ENCODE measurements at places on chromosomes 11 and 22. TPM values are rescaled to one million over a fixed set of nuclear protein-coding genes. Genes with fewer than 3 reads are reported as not detected.

- DNase-seq, result no peak
These were observed 40.3 kb upstream of the GRAMD4 start for GRCh38 chr22:46579751-46580449.

DNA sequence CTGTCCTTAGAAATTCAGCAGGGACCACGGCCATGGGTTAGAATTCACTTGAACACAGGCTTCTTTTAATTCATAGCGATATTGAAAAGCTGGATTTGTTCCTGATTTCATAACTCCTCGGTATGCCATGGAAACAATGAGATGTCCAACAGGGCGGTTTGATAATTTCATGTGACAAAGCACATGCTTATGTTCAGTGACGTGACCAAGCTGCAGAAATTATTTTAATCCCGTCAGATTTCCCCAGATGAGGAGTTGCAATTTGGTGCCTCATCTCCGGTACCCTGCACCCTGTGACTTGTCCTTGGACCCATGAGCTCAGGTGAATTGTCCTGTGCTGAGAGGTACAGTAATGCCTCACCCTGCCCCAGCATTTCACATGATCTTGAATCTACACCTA lies 81.7 kb downstream of the C11orf91 start:
- DNase-seq, result no peak

GRCh38 chr11:64419818-64420485 lies 61.0 kb downstream of the RPS6KA4 start:
- no peak for DNase-seq

DNA sequence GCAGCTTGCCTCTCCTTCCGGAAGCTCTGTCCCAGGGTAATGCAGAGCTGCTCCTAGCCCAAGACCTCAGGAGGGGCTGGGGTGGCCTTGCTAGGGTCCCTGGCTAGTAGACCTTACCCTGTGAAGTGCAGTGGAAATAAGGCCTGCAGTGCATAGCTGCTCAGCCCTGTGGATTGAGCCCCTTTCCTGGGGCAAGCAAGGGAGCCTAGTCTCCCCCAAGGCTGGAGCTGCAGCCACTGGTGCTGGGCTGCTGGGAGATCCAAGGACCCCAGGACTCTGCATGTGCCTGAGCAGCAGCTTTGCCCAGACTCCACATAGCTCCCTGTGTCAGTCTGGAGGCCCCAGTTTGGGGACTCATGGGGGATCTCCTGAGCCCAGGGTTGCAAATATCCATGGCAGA lies 57.9 kb downstream of the FANCF start:
- DNase-seq, result no peak

DNA sequence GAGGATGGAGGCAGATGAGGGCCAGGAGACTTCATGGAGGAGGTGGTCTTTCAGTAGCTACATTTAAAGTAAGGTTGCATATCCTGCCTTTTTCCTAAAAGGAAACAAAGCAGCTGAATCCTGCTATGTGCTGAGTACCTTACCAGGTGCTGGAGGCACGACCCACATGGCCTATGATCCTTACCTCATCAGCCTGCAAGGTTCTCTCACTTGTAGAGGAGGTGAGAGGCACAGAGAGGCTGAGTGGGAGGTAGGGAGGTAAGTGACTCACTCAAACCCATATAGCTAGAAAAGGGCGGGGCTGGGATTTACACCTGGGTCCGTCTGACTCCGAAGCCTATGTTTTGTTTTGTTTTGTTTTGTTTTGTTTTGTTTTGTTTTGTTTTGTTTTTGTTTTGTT lies 75.8 kb downstream of the BUD13 start:
- DNase-seq, result no peak

GRCh38 chr22:26023104-26023775 lies 146.0 kb upstream of the SEZ6L start:
- no peak for DNase-seq

The MTMR3 gene
- total RNA-seq, result 46.7 TPM

Measured in CD8-positive, alpha-beta T cell (primary cell).